ENCODE measurements at places on chromosomes 3 and 15.

- DNase-seq: no peak
Observed at GRCh38 chr3:14785207-14786155, 33.3 kb upstream of the FGD5 start.

GRCh38 chr3:187855131-187855530 is 109.9 kb upstream of the BCL6 start:
- DNase-seq: no peak

GRCh38 chr3:69388241-69388640 is 2.4 kb upstream of the FRMD4B start:
- DNase-seq: no peak

GRCh38 chr3:142861926-142862325 is 27.0 kb downstream of the PCOLCE2 start:
- no peak for DNase-seq

GRCh38 chr3:46659285-46659684 is 34.2 kb downstream of the ALS2CL start:
- DNase-seq: no peak

DNA sequence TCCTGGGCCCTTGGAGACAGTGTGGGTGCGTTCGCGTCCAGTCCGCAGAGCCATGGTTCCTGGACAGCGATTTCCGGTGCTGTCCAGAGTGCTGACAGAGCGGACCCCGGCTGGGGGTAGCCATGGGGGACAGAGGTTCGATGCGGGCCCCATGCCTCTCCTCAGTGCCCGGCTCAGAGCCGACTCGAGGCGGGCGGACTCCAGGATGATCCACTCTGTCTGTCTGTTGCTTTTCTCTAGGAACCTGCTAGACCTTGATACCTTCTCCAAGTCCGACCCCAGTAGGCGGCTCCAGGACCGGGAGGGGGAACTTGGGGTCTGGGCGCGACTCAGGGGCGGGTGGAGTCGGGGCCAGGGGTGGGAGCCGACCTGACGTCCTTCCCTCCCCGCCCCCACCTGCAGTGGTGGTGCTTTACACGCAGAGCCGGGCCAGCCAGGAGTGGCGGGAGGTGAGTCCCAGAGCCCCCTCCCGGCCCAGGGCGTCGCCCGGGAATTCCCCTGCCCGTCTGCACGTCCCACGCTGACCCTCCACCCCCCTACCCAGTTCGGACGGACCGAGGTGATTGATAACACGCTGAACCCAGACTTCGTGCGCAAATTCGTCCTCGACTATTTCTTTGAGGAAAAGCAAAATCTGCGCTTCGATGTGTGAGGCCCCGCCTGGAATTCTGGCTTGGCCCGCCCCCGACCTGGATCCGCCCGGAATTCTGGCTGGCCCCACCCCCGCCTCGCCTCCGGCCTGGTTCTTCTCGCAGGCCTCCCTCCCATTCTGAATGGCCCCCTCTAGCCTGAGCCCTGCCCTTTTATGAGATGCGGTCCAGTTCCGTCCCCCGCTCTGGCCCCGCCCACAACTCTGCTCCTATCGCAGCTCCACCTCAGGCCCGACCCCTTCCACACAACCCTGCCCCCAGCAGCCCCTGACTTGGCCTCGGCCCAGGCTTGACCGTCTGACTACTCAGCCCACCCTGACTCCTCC is 1.0 kb downstream of the CPNE9 start:
- DNase-seq: no peak
